ENCODE measurements at places on chromosomes 16 and 17.

DNA sequence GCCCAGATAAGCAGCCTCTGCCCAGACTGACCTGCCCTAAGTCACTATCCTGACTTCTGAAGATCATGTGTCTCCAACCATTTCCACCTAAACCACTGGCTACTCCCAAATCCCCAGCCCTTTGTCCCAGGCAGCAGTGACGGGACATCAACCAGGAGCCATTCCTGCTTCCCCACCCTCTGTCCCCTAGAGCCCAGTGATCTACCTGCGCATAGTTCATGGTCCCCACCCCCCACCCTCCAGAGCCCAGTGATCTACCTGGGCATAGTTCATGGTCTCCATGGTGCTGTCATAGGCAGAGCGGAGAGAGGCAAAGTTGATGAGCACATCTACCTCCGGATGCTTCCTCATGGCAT, 26.8 kb downstream of the ACLY start:
- no peak for DNase-seq

DNA sequence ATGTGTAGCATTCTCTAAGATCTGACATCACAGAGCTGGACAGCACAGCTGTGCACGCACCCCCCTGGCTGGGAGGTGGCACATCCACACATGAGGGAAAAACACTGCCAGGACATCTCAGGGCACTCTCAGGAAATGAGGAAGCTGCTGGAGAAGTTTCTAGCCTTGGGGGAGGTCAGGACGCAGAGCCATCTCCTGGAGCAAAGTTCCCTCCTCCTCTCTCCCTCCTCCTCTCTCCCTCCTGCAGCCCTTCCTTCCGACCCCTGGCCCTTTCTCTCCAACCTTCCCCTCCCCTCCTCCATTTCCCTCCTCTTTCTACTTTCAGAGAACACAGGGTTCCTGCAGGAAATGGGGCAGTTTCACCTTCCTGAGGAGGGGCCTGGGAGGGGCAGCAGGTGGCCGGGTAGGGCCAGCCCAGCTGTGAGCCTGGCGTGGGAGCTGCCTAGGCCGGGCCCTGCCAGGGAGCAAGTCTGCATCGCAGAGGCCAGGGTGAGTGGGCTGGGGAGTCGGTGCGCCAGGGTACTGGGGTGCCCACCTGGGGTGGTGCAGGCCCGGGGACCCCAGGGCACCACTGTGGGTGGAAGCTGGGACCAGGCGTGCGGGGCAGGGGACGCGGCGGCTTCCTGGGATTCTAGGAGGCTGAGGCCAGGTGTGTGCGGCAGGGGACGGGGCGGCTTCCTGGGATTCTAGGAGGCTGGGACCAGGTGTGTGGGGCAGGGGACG, at the start of gene DPEP1:
Gene DPEP1, plus strand, starts transcription at position 412 of the 723 bp plus-strand sequence. CDS start 16,769 bp downstream, outside the sequence.
- DNase-seq, result no peak

- DNase-seq, result no peak
Observed at GRCh38 chr16:16830401-16830800, 451.5 kb downstream of the NPIPA7 start.

- DNase-seq, result no peak
Observed at GRCh38 chr16:51565184-51565583, 414.1 kb upstream of the SALL1 start.

DNA sequence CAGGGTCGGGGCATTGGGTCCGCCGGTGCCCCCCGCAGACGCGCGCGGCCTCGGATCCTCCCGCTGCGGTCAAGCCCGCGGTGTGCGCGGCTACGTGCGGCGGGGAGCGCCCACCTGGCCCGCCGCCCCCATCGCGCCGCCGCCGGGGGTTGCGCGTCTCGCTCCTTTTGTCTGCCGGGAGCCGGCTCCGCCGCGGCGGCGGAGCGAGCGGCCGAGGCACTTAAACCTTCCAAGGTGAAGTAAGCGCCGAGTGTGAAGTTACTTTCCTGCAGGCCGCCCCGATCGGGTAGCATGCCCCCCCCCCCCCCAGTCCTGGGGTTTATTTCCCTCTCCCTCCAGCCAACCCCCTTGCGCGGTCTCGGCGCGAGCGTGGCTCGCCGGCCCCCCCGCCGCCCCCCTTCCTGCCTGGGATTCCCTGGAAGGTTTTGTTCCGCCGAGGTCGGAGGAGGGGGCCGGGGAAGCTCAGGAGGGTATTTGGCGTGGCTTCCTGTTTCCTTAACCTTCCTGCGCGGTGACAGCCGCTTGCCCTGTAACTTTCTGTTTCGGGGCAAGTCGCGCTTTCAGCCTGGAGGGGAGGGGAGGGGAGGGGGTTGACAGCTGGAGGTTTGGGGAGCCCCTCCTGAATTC, 56.6 kb upstream of the GSE1 start:
- peak; percentile 43 for DNase-seq

DNA sequence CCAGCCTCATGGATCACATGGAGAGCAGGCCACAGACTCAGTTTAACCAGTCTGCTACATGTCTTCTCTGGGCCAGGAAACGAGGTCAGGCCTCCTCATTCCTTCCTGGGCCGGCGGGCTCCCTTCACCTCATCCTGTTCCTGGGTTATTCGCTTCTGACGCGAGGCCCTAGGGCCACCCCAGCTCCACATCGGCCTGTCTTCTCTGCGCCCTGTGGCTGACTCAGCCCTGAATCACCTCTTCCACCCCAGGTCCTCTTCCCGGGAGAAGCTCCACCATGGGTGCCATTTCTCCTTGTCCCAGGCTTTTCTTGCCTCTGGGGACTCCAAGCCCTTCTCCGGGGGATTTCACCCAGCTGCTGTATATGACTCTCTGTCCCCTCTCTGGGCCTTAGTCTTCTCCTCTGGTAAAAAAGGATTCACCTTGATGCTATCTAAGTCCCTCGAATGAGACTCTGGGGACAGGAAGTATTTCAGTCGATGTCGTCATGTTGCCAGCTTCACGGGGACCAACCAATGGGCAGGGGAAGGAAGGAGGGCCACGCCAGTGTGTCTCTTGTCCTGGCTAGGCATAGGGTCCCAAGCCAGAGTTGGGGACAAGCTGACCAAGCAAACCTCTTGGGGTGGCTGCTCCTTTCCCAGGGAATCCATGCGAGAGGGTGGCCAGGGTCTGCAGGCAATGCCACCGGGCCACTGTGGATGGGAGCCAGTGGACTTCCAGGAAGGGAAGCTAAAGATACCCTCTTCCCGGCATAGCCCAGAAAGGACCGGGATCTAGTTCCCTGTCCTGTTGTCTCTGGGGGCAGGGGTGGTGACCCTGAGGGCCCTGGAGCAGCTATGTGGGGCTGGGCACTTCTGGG, 58.7 kb downstream of the SOCS3 start:
- no peak for DNase-seq

DNA sequence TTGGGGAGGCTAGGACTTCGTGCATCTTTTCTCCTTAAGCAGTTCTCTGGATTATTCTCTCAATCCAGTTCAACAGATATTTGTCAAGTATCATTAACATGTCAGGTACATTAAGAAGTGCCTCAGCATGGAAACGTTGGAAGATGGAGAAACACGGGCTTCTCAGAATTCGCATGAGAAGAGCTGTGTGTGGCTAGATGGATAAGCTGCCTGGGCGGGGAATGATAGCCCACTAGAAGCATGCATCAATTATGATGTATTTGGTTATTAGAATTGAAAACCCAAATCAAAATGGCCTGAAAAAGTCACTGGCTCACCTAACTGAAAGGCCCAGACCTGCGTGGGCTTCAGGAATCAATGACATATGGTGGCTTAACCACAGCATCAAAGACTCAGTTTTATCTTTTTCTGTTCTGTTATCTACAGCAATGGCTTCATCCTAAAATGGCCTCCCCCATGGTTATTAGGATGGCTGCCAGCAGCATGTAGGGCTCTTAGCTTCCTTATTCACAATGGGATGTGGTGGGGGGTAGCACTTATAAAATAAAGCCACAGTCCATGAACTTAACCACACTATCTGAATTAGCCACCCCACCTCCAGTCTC, 43.9 kb downstream of the MMD start:
- no peak for DNase-seq

DNA sequence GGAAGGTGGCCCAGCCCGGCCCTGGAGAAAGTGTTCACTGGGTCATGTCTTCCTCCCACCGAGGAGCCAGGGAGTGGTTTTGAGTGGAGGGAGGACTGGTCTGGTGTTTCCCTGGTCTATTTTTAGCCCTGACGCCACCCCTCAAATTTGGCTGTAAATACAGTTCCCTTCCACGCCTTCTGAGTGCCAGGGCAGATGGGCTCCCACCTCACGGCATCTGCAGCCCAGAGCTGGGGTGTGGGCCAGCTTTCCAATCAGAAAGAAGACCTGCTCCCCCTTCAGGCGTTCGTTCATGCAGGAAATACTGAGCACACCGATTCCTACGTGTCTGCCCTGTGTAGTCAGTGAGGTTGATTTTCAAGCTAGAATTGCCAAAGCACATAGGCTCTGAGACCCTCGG, 53.7 kb downstream of the SNX20 start:
- peak; percentile 34 for DNase-seq

GRCh38 chr16:55169780-55170179, 154.2 kb upstream of the IRX6 start:
- no peak for DNase-seq

- no peak for DNase-seq
Observed at GRCh38 chr17:78969865-78970264, 9.9 kb downstream of the LGALS3BP start.

- DNase-seq, result no peak
Observed at GRCh38 chr17:73960469-73960868, 243.0 kb upstream of the RPL38 start.

GRCh38 chr16:88846088-88846487, 10.7 kb downstream of the GALNS start:
- no peak for DNase-seq

DNA sequence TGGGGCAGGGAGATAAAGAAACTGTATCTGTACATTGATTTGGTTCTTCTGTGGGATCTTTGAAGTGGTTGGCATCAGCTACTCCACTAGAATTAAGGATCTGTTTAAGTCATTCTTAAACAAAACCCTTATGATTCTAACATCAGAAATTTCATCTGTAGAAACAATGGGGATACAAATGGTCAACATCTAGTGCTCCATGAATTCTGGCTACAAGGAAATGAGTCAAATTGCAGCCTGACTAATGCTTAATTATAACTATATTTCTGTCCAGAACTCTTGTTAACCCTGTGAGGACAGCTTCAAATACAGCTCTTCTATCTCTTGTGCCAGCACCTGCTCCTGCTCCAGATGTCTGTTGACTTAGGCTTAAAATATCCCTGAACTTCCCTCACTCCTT, 13.9 kb upstream of the GINS3 start:
- no peak for DNase-seq

DNA sequence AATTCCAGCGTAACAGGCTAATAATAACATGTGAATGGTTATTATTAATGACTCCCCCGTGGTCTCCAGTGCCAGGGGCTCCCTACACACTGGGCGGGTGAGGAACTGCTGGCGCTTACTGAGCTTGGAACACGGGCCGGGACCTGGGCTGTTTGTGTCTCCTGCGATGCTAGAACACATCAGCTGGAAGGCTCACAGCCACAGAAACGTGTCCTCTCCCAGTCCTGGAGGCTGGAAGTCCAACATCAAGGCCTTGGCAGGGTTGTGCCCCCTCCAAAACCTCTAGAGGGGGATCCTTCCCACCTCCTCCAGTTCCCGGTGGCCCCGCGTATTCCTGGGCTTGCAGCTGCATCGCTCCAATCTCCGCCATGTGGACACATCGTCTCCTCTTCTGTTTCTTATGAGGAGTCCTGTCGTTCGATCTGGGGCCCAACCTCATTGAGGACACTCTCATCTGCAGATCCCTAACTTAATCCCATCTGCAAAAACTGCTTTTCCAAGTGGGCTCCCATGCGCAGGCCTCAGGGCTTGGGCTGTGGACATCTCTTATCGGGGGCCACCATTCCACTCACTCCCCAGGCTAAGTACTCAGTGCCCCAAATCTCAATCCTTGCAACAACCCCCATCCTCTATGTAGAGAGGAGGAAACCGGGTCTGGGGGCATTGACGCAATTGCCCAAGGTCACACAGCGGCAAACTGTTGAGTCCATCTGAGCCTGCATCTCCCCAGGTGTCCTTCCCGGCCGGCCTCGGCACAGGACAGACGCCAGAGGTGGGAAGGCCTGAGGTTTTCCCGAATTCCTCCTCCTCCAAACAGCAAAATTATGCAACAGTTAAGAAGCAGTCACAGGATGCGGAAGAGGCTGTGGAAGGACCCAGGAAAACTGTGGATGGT, 193.9 kb downstream of the IRF8 start:
- DNase-seq, result no peak

GRCh38 chr16:4523686-4524085, 14.9 kb downstream of the CDIP1 start:
- no peak for DNase-seq

GRCh38 chr17:28228986-28229729, 89.8 kb upstream of the TMEM97 start:
- no peak for DNase-seq

DNA sequence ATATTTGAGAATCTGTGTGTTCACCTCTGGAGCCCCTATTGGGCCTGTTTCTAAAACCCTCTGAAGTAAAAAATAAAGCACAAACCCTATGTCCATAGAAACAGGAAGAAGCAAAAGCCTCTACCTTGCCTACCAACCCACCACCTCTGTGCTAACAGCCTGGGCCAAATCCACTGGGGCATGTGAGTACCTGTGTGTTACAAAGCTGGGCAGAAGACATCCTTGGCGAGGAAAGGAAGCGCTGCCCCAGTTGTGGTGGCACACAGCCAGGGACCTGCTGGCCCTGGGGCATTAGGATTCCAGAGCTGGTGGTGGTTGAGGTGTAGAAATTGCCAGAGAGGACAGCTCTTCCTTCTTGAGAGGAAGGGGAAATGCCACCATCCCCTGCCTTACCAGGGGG, 30.0 kb downstream of the MYO18A start:
- DNase-seq, result no peak

DNA sequence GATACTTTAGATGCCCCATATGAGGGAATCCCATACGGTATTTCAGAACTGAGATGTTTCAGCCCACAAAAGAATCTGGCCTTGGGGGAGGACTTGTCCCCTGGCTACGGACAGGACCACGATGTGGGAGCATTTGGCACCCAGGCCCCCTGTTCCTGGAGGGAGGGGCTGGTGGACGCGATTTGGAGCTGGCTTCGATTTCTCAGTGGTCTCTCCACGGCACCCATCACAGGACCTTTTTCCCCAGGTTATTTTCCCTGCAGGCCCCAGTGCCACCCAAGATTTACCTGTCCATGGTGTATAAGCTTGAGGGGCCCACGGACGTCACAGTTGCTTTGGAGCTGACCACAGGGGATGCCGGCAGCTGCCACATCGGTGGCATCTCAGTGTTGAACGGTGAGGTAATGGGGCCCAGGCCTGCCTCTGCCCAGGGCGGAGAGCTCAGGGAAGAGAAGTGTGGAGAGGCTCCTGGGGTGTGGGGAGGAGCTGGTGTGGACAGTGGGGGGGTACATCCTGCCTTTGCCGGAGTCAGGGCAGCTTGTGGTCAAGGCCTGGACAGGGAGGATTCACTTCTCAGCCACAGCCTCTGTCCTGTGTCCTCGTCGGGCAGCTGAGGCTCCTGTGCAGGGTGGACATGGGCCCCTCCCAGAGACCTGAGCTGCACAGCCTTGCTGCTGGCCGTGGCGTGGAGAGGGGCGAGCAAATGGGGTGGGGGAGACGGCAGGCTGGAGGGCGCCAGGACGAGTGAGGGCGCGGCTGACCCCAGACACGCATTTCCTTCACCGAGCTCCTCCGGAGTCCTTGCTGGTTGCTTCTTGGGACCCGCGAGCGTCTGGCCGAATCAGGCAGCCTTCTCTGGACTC, 9.9 kb downstream of the ENGASE start:
- DNase-seq, result no peak

All from T-cell (primary cell).